ENCODE measurements at places on chromosomes 16 and 17.

GRCh38 chr17:50944054-50944901, 78.1 kb upstream of the TOB1 start:
- peak; percentile 79 for DNase-seq

DNA sequence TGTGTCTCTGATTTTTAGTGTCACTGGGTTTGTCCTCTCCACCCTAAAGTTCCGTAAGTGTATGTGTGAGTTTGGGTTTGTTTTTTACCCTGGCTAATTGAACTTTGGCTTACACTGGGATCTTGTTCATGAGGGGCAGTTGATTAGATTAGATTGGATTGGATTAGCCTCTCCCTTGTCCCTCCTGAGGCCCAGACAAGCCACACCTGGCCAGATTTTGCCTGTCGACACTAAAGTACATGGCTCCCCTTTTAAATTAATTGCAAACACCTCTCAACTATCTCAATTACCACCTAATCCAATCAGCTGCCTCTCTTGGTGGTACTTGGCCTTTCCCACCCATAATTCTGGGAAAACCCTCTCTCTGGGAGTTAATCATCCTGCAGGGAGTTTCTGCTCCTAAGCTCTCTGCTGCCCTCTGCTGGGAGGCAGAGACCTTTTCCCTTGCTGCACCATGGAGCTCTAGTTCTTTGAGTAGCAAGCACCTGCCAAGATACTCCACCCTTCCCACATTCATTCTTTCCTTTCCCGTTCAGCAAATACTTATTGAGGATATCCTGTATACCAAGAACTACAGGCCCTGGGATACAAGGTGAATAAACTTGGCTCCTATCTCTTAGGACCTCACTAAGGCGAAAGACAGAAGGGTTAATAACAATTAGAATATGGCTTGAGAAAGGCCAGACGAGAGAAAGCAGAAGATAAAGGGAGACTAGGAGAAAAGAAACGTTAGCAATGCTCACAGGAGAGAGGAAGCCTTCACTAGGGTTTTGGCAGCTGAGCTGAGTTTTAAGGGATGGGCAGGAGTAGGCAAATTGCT, 60.0 kb upstream of the MPHOSPH6 start:
- peak; percentile 62 for DNase-seq

DNA sequence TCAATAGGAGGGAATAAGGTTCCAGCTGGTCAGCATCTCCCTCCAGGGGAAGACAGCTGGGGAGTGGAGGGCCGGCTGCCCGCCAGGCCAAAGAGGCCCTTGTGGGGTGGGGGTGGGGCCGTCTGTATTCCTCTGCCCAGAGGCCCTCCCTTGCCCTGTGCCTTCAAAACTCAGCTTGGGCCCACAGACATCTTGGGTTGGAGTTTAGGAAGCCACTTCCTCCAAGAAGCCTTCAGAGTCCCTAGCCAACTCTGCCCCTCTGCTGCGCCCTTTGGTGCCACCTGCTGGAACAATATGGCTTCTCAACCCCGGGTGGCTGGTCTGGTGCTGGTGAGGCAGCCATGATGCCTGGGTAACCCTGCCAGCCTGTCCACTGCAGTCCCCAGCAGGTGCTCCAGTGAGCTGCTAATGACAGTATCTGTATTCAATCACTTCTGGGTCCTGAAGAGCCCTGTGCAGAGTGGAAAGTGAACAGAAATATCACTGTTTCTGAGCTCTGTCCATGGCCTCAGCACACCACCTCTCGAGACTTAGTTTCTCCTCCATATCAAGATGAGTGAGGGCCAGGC, 16.7 kb downstream of the HSD11B2 start:
- peak; percentile 72 for DNase-seq

GRCh38 chr17:61519754-61520440, 67.7 kb downstream of the TBX4 start:
- no peak for DNase-seq

DNA sequence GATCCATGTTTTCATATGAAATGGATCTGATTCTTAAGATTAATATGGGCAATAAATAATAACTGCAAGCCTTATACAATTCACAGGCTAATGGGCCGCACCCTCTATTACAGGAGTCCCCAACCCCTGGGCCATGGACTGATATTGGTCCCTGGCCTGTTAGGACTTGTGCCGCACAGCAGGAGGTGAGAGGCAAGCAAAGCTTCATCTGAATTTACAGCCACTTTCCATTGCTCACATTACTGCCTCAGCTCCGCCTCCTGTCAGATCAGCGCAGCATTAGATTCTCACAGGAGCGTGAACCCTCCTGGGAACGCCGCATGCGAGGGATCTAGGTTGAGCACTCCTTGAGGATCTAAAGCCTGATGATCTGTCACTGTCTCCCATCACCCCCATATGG, 26.8 kb downstream of the METTL16 start:
- no peak for DNase-seq

- DNase-seq, result peak; percentile 34
These were observed 1.4 kb downstream of the APRT start for GRCh38 chr16:88810166-88810911.

- DNase-seq, result peak; percentile 35
These were observed 39.2 kb upstream of the MAF start for GRCh38 chr16:79639576-79640311.

DNA sequence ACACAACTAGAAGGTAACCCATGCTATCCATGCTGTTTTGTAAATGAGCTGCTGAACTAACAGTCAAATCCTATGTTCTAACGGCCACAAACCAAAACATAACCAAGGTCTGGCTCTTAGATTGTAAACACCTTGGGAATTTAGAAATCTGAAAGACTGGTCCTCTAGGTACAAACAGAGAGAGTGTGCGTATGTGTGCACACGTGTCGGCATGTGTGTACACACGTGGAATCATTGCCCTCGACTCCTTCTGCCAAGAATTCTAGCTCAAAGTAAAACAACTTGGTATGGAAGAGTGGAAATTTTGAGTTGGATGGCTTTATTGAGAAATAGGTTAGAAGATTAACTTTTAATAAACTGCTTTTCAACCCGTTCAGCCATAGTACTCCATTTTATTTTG, 18.1 kb upstream of the GHDC start:
- DNase-seq, result no peak

DNA sequence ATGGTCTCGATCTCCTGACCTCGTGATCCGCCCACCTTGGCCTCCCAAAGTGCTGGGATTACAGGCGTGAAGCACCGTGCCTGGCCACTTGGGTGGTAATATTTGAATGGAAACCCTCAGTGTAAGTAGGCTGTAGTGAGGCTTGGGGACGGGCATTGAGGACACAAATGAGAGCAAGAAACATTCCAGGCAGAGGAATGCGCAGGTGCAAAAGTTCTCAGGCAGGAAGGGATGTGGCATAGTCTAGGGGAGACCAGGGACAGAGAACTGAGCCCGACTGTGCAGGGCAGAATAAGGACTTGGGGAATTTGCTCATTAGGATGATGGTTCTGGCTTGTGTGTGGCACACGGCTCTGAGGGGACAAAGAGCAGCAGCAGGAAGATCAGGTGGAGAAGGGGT, 54.8 kb downstream of the GRB2 start:
- DNase-seq, result no peak

DNA sequence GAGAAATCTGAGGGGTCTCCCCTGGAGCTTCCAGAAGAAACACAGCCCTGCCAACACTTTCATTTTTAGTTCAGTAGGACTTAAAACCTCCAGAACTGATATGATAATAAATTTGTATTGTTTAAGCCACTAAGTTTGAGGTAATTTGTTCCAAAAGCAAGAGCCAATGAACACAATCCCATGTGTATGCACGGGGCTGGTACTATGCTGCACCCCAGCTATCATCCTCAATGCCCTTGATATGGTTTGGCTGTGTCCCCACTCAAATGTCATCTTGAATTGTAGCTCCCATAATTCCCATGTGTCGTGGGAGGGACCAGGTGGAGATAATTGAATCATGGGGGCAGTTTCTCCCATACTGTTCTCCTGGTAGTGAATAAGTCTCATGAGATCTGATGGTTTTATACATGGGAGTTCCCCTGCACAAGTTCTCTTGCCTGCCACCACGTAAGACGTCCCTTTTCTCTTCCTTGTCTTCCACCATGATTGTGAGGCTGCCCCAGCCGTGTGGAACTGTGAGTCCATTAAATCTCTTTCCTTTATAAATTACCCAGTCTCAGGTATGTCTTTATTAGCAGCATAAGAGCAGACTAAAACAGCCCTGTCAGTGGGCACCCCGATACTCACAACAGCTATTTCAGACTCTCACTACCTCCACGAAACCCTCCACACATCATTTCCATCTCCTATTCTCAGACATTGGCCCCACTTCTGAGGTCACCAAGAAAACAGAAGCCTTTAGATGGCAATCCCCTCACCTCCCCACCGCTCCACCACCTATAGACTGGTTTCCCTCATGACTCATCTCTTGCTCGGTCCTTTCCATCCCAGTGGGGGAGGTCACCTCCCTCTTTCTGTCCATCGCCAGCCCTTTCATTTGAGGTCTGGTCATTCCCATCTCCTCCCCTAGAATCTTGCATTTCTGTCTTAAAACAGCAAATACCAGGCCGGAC, 8.9 kb upstream of the CACNG1 start:
- no peak for DNase-seq

DNA sequence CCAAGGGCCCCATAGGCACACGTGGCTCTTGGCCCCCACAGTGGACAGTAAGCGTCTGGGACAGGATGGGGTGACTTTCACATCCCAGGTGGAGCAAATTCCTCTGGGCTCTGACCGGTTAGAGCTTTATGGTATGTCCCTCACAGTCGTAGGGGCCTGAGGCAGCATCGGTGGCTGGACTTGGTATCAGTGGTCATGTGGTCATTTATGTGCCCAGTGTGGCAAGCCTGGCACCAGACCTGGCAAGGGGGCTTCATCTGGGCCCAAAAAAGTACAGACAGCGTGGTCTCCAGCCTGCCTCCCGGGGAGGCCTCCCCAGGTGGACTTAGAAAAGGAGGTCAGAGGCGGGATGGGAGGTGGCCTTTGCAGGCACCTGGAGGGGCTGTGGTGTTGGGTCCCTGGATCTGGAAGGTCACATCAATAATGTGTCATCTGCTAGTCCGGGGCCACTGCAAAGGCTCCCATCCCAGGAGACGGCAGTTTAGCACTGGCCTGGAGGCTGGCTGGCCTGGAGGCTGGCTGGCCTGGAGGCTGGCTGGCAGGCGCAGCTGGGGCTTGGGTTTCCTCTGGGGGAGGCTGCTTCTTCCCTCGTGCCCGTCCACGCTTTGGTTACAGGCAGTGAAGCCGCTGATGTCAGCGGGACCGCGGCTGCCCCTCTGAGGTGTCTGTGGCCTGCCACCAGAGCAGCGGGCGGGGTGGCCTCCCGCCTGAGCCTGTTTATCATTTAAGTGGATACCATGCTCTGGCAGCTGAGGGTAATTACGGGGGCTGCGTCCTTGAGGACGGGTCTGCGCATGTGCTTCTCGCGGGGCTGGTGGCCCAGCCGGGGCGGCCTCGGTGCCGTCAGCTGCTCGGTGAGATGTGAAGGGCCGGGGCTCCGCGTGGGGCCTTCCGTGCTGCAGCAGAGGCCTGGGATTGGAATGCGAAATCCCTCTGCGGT, 20.7 kb upstream of the CBX4 start:
- no peak for DNase-seq

- DNase-seq, result no peak
These were observed 48.0 kb upstream of the CDYL2 start for GRCh38 chr16:80852261-80852872.

DNA sequence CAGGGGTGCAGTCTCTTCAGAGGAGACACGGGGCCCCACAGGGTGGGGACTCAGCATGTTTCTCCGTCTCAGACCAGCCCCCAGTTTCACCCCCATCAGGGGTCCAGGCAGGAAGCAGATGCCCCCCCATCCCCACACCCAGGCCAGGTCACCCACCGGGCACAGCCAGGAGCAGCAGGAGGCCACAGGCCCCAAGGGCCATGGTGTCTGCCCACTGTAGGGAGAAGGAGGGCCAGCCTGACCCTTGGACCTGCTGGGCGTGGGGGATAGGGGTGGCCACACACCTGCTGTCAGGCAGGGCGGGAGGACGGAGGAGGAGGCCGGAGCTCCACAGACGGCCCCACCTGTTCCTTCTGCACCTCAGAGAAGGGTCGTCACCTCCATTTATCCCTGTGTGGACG, at the start of gene TPSG1:
TPSG1 (minus strand) TSS at position 218 of the 401 bp plus-strand sequence; CDS start at position 202, 16 bp downstream.
- no peak for DNase-seq

GRCh38 chr17:34098699-34099098, 156.4 kb upstream of the CCL2 start:
- no peak for DNase-seq

GRCh38 chr17:21352221-21352980, 23.8 kb upstream of the KCNJ12 start:
- DNase-seq, result no peak

DNA sequence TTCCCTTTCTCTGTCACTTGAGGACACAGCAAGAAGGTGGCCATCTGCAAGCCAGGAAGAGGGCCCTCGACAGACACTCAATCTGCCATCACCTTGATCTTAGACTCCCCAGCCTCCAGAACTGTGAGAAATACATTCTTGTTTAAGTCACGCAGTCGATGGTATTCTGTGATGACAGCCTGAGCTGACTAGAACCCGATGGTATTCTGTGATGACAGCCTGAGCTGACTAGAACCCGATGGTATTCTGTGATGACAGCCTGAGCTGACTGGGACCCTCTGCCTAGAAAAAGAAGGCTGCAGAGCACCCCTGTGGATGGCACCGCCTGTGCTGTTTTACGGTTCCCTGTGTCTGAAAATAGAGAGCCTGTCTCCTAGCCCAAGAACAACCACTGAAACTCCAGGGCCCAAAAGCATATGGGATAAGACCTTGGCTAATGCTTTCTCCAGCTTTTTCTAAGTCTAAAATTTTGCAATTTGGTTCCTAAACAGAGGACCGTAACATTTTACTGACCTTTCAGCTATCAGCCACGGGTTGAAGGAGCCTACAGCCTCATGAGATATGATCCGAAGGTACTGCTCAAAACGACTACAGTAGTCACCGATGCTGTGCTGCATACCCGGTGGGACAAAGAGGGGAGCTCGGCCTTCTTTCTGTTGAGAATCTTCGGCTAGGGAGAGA, 33.1 kb upstream of the PITPNM3 start:
- no peak for DNase-seq

- no peak for DNase-seq
These were observed 47.5 kb upstream of the CLEC3A start for GRCh38 chr16:77974883-77975282.

GRCh38 chr16:49465661-49466528, 92.3 kb downstream of the C16orf78 start:
- no peak for DNase-seq

- no peak for DNase-seq
These were observed 311.3 kb upstream of the SOX9 start for GRCh38 chr17:71809537-71809936.

GRCh38 chr17:49494986-49495841, at the start of gene NGFR:
Gene NGFR (plus strand): TSS chr17:49495293. CDS start chr17:49495418, 125 bp downstream.
- DNase-seq, result peak; percentile 55

GRCh38 chr17:28492352-28493310, 13.5 kb upstream of the FOXN1 start:
- DNase-seq, result no peak
